ENCODE measurements at places on chromosomes 16 and 17.

DNA sequence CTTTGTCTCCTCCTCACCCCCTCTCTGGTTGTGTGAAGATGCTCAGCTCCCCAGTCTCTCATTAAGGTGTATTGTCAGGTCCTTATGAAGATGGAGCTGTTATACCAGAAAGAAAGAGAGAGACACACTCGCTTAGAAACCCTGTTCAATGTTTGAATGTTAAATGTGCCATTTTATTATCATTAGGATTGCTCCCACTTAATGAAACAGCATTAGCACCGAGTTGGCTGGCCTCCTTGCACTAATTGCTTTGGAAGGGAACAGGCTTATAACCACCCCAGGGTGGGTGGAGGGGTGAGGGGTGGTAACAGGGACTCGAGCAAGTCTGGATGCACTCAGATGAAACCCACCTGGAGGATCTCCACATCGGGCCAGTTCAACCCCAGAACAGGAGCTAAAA, 14.4 kb downstream of the PIPOX start:
- DNase-seq: no peak

DNA sequence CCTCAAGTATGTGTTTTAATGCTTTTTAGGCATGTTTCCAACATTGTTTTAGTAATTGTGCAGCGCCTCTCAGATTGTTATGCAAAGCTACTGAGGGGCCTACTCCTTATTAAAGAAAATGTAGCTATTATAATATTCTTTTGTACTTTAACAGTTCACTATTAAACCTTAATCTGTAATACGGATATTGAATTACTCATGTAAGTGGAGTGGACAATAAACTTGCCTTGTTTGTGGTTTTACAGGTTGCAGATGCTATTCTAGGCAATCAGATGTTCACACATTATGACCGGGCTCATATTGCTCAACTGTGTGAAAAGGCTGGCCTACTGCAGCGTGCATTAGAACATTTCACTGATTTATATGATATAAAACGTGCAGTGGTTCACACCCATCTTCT, 41.0 kb downstream of the PTRH2 start:
- DNase-seq: no peak

- DNase-seq: no peak
Observed at GRCh38 chr17:48613862-48614694, 1.0 kb downstream of the HOXB8 start.

DNA sequence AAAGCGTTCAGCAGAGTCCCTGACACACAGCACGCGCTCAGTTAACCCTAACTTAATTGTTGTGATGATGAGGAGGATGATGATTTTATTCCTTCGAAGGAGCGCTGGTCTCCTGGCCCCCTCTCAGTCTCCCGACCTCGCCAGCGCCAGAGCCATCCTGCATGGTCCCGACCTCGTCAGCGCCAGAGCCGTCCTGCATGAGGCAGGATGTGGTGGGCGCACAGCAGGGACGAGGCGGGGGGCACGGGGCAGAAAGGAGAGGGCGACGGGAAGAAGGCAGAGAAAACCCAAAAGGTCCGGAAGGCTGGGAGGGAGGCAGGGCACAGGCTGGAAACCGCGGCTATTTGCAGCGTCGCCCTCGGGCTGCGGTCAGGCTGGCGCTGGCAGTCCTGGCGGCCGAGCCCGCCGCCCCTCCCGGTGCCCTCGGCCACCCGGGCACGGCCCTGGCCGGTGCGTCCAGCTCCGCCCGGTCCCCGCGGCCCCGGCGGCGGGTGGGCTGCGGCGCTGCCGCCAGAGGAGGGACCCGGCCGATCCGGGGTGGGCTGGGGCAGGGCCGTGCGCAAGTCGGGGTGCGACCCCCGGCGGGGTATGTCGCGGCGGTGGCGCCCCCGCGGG, 3.0 kb upstream of the TAC4 start:
- DNase-seq: no peak

DNA sequence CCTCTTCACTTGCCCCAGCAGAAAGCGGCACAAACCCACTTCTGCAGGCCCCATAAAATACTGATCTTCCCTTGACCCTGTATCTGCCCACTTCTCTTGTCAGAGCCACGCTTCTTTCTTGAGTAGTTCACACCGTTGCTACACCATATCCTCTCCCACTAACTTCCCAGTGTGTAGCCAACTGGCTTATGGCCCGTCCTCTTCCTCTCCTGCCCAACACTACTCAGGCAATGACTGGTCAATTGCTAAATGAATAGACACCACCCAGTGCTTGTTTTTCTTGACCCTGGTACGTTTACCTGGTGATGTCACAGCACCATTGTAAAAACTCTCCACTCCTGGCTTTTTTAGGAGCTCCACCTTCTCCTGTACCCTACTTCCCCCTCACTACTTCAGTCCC, 86.9 kb downstream of the NDEL1 start:
- DNase-seq: no peak

- no peak for DNase-seq
Observed at GRCh38 chr16:16080465-16081065, 131.1 kb downstream of the ABCC1 start.

- peak; percentile 54 for DNase-seq
Observed at GRCh38 chr17:32909787-32910369, 18.1 kb upstream of the TMEM98 start.

GRCh38 chr17:83103200-83103942, 24.0 kb downstream of the METRNL start:
- DNase-seq: no peak

DNA sequence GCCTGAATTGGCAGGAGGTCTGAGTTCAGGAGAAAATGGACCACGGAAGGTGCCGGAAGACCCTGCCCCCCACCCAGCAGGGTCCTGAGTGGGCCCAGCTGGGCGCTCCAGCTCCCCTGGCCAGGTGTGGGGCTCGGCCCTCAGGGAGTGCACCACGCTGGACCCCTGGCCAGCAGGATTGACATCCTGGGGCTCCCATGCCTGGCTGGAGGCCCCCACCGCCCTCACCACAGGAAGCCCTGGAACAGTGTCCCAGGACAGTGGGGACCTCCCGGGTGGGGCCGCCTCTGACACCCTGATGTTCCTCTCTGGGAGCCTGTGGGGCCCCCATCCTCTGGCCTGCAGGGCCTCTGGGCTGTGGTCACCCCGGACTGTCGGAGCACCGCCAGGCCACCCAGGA, 28.1 kb upstream of the CACNA1H start:
- no peak for DNase-seq

DNA sequence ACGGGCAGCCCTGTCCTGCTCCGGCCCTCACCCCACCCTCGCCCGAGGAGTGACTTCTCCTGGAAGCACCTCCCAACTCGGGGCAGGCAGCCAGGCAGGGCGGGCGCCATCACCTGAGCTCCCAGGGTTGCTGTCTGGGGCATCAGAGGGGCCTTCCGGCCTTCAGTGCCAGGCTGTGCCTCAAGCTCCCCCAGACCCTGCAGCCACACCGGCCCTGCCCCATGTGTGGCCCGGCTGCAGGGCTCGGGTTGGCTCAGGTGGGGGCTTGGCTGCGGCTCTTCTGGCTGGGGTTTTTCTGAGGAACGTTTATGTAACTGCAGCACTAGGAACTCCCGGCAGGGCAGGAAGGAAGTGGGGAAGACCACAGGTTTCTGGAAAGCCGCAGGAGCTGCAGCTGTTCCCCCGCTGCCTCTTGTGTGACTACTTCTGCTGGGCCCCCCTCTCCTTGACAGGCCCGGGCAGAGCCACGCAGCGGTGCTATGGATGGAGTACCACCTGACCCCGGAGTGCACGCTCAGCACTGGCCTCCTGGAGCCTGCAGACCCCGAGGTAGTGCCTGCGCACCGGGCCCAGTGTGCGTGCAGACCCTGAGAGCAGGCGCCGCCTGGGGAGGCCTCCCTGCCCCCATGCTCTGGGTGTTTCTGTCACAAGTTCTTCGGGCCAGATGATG, 45.6 kb downstream of the PRMT7 start:
- no peak for DNase-seq

DNA sequence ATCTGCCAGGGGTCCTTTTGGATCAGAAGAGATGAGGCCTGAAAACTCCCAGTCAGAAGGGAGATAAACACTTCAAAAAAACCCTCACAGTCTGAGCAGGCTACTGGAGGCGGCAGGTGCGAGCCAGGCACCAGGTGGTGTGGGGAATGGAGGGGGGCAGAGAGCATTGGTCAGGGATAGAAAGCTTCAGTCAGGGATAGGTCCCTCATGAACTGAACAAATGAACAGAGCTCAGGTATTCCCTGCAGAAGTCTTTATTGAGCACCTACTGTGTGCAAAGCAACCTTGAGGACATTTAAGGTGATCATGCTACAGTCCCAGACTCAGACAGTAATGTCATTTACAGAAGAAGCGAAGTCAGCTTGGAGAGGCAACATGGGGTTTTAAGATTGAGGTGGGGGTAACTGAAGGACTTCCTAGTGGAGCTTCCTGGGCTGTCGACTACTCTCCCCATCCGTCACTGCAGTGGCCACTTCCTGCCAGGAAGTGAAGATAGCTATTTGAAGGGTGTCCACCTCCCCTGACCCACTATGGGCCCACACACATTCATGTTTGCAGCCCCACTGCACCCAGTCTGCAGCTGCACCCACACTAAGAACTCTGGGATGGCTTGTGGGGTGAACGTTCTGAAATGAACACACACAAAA, 3.2 kb downstream of the KIFC3 start:
- no peak for DNase-seq

DNA sequence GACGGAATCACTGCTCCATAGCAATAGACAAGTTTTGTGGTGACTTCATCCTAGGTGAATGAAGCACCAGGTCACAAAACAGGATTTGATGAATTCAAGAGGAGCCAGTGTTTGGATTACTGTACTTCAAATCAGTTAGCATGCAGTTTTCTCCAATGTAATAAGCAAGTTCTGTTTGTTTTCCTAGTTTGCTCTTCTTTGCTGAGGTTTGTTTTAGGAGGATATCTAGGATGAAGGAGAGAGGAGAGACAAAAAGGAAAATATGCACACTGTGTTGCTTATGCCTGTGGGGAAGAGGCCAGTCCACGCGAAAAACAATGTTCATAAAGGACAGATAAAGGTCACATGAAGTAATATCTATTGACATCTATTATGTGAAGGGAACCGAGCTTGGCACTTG, 9.0 kb downstream of the KRT37 start:
- DNase-seq: no peak

- no peak for DNase-seq
Observed at GRCh38 chr16:4176906-4177417, 60.7 kb upstream of the ADCY9 start.

DNA sequence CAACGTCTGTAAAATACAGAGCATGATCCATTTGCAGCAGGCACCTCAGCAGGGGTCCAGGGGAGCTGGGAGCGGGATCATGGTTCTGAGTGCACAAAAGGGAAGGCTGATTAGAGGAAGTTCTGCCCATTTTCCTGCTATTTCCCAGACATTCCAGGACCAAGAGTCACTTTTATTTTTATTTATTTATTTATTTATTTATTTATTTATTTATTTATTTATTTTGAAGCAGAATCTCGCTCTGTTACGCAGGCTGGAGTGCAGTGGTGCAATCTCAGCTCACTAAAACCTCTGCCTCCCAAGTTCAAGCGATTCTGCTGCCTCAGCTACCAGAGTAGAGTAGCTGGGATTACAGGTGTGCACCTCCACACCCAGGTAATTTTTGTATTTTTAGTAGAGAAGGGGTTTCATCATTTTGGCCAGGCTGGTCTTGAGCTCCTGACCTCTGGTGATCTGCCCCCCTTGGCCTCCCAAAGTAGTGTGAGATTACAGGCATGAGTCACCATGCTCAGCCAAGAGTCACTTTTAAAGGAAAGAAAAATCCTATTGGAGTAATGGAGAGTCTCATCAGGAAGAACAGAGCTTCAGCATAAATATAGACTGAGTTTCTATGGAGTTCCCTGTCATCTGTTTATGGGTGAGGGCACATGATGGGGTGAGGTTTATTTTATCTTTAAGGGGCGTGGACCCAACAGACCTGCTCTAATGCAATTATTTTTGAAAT, 355.2 kb downstream of the HAPSTR1 start:
- DNase-seq: no peak

DNA sequence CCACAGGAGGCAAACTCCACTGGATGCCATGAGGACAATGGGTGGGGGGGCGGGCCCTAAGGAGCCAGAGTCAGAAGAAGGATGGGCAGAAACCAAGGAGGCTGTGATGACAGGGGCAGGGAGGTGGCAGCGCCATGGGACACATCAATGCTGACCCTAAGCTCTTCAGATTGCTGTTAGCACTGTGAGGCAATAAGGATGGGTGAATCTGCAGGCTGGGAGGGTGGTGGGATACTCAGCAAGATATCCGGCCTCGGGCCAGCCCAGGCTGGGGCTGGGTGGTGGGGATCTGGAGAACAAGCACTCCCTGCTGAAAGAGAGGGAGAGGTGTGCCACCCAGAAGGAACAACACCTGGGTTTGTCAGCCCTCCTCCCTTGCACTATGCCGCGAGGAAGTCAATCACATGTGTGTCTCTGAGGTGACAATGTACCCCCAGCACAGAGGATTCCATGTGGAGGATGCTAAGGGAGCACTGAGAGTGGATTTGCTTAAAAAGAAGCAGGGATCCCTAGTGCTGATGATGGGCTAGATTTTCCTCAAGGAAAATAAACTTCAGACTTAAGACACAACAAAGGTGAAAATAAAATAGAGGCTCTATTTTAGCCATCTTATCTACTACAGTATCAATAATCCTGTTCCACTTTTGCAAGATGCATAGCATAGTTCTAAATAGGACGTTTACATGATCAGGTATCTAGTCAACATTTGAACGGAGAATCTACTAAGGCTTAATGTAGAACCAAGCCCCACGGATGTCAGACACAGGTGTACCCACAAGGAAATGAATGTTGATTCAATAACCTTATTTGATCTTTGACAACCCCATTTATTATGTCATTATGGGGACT, 22.6 kb downstream of the SMPD3 start:
- DNase-seq: no peak

DNA sequence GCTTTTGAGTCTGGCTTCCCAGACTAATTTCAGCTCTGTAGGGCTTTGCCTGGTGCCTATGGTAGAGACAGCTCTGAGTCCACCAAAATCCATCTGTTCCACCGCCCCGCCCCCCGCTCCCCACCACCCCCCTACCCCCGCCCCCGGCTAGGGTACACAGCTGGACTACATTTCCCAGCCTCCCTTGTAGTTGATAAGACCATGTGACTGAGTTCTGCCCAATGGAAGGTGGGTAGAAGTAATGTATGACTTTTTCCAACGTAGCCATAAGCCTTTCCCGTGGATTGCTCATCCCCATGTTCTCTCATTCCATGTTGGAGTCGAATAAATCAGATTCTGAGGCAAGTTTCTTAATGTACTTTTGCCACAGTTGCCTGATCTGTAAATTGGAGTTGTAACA, 786.7 kb upstream of the EEF2KMT start:
- no peak for DNase-seq
